Mammary microvascular endothelial cell (primary cell): ENCODE measurements at places on chromosomes 5 and 9. TPM values are rescaled to one million over a fixed set of nuclear protein-coding genes. Genes with fewer than 3 reads are reported as not detected.

Gene FCN2
- not detected in 2 replicates for total RNA-seq

Gene CD14
- 0.20 and 0.60 TPM in 2 replicates for total RNA-seq

Gene SHB
- 26.2 and 34.1 TPM in 2 replicates for total RNA-seq

Gene CNTLN
- total RNA-seq = 5.9 and 6.4 TPM in 2 replicates

Gene PCDHB14
- 0.20 and 0.30 TPM in 2 replicates for total RNA-seq

Gene ANKRD31
- total RNA-seq = not detected in 2 replicates

Gene LCP2
- total RNA-seq = 8.8 and 9.4 TPM in 2 replicates

Gene KIAA1958
- 0.07 and 0.25 TPM in 2 replicates for total RNA-seq

Gene LCN6
- total RNA-seq = 0.34 TPM in 1 of 2 replicates, not detected in the other

Gene RGS7BP
- total RNA-seq = 0.07 and 0.20 TPM in 2 replicates

Gene LCN15
- total RNA-seq = 1.6 TPM in 1 of 2 replicates, not detected in the other

Gene PTGES
- total RNA-seq = 0.30 TPM in 1 of 2 replicates, not detected in the other

Gene C5orf52
- not detected in 2 replicates for total RNA-seq

Gene CDC25C
- total RNA-seq = 9.4 and 14.9 TPM in 2 replicates

Gene FBXL7
- 14.7 TPM in 2 replicates for total RNA-seq

Gene CXCL14
- total RNA-seq = not detected in 2 replicates

Gene PAPPA
- total RNA-seq = 0.07 and 0.25 TPM in 2 replicates

Gene SOHLH1
- 0.34 TPM in 1 of 2 replicates, not detected in the other for total RNA-seq

Gene TOR4A
- 41.4 and 44.7 TPM in 2 replicates for total RNA-seq

Gene ABCA2
- 6.9 and 7.3 TPM in 2 replicates for total RNA-seq

Gene CDC20B
- not detected in 2 replicates for total RNA-seq

Gene AHRR
- total RNA-seq = 17.5 and 17.8 TPM in 2 replicates

Gene PCDHGA12
- 4.7 and 5.9 TPM in 2 replicates for total RNA-seq

Gene SPIN1
- total RNA-seq = 24.8 and 28.2 TPM in 2 replicates

Gene ANKRD55
- 1.1 and 2.3 TPM in 2 replicates for total RNA-seq

Gene LPAR1
- total RNA-seq = not detected in 2 replicates

Gene BTNL8
- total RNA-seq = not detected in 2 replicates

Gene ADAMTSL1
- 33.3 and 45.4 TPM in 2 replicates for total RNA-seq

Gene PDCD1LG2
- total RNA-seq = 26.4 and 27.8 TPM in 2 replicates

Gene TYRP1
- 0.34 TPM in 1 of 2 replicates, not detected in the other for total RNA-seq

Gene NEURL1B
- 3.8 and 5.3 TPM in 2 replicates for total RNA-seq

Gene RASEF
- total RNA-seq = under 0.01 TPM in 1 of 2 replicates, not detected in the other

Gene PTPRD
- total RNA-seq = 0.27 and 2.1 TPM in 2 replicates

Gene ABHD17B
- total RNA-seq = 17.7 TPM in 2 replicates
